ENCODE measurements at places on chromosomes 13 and 19.
A peak's percentile ranks its signal among the peaks of the same experiment; 100 is the strongest.

DNA sequence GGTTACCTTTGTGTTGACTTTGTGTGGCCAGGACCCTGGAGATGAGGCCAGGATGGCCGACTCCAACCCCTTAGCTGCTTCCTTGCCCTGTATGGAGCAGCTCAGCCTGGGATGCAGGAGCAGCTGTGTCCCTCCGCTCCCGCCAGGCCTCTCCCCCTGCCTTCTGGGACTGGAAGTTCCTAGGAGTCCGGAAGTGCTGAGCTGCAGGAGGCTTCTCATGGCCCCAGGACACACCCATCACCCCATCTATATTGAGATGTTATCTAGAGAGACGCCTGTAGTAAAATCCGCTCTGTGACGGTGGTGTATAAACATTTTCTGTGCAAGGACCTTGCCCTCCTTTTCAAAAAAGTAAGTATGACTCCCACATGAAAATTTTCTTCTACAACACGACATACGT, 27.0 kb downstream of the WTIP start:
- DNase-seq, result no peak

DNA sequence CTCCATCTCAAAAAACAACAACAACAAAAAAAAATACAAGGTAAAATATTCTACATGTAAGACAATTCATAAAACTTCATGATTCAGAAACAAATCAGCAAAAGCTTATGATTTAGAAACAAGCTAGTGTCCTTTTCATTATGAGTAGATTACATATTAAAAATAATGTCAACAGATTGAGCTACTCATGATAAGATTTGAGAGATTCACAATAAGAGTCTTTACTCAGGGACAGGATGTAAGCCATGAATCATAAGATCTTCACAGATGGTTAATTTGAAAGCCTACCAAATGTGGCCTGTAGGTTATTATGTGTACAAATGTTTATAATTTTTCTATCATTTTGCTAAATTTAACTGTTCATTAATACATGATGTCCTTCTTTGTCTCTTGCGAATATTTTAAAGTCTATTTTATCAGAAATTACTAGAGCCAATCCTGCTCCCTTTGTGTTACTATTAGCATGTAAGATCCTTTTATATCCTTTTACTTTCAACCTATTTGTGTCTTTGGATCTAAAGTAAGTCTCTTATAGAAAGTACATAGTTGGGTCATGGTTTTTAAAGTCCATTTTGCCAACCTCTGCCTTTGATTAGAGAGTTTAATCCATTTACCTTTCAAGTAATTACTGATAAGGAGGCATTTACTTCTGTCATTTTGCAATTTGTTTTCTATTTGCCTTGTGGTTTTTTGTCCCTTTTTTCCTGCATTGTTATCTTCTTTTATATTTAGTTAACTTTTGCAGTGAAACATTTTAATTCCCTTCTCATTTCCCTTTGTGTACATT, 68.3 kb upstream of the RXFP2 start:
- DNase-seq, result peak; percentile 10

GRCh38 chr19:28487999-28488398, 725.0 kb downstream of the UQCRFS1 start:
- no peak for DNase-seq

GRCh38 chr19:19507354-19507753, 8.0 kb downstream of the TSSK6 start:
- no peak for DNase-seq

DNA sequence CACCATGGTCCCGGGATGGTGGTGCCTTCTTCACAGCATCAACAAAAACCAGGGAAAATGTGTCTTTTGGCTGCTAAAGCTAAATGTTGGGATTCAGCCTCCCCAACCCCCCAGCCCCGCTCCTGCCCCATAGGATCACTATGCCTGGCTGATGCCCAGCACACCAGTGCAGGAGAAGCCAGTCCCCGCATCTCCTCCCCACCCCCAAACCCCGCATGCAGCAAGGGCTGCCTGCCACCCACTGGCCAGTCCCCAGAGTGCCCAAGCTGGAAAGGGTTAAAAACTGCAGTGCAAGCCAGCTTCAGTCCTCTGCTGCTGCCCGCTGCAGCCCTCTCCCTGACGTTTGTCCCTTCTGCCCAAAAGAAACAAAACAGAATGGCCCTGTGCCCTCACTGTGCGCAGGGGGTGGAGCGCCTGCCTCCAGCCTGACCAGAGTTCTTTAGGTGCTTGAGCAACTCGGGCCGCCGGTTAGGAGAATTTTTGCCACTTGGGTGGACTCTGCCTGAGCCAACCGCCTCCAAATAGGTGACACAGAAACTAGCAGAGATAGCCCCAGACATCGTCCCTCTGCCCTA, 3.7 kb downstream of the CALM3 start:
- no peak for DNase-seq

DNA sequence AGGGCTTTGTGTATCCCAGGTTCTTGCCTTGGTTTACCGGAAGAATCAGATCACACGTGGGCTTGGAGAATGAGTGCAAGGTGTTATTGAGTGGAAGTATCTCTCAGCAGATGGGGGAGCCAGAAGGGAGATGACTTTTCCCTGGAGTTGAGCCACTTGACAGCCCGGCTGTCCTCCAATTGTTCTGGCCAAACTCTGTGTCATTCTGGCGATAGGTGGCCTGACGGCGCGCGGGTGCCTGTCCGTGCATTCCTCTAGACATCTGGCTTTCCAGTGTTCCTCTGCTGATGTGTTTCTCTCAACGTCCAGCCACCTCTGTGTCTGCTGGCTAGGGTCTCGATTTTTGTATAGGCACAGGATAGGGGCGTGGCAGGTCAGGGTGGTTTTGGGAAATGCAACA, 181.9 kb downstream of the SHISA2 start:
- no peak for DNase-seq
